Sigmoid colon (tissue), 7 donors: ENCODE measurements at places on chromosomes 1 and 21.

DNA sequence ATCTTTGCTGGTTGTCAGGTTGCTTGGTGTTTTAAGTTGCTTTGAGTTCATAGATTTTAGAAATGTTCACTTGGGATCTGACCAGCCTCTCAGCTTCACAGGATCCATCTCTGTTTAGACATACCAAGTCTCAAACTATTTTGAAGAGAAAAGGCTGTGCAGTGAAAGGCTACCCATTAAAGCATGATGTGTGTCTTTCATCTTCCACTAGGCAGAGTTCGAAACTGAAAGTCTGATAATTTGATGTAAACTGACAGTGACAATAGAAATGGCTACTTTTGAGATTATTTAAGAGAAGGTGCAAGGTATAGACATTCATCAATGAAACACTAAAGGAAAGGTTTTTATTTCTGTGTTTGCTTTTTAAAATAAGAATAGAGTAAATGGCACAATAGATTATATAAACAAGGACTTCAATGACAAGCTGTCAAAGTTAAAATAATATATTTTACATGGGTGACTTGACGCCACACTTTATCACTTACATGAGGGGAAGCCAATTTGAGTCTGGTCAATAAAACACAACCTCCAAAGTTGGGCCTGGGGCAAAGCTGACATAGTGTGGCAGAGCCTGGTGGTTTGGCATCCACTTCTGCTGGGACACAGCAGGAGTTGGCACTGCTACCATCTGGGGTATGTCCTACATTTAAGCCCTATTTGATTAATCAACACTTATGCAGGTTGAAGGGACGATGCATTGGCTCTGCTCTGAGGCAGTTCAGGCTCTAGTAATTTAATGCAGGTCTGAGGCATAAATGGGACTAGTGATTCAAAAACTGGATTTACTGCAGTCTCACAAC lies 197.7 kb downstream of the CRB1 start:
- no peak for DNase-seq

GRCh38 chr1:6953907-6954364 lies 168.7 kb downstream of the CAMTA1 start:
- DNase-seq: no peak

- no peak for DNase-seq
Observed at GRCh38 chr1:62286786-62287224, 32.4 kb downstream of the KANK4 start.

GRCh38 chr1:169676001-169676400 lies 35.4 kb downstream of the SELL start:
- no peak for DNase-seq

DNA sequence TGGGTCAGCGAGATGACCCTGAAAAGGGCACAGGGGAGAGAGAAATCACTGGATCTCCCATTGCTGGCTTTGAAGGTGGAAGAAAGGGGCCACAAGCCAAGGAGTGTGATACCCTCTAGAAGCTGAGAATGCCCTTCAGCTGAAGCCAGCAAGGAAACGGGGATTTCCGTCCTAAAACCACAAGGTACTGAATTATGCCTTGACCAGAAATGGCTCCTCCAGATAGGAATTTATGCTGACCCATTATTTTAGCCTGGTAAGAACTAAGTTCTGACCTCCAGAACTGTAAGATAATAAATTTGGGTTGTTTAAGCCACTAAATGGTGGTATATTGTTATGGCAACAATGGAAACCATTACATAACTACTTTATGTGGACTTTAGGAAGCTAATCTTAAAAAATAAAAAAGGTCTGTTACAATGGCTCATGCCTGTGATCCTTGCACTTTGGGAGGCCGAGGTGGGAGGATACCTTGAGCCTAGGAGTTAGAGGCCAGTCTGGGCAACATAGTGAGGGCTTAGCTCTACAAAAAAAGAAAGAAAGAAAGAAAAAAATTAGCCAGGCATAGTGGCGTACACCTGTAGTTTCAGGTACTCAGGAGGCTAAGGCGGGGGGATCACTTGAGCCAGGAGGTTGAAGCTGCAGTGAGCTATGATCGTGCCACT lies 3.6 kb upstream of the H6PD start:
- DNase-seq: no peak

GRCh38 chr1:1875932-1876331 lies 15.0 kb downstream of the GNB1 start:
- no peak for DNase-seq

- no peak for DNase-seq
Observed at GRCh38 chr1:61395146-61395800, 312.9 kb downstream of the NFIA start.

DNA sequence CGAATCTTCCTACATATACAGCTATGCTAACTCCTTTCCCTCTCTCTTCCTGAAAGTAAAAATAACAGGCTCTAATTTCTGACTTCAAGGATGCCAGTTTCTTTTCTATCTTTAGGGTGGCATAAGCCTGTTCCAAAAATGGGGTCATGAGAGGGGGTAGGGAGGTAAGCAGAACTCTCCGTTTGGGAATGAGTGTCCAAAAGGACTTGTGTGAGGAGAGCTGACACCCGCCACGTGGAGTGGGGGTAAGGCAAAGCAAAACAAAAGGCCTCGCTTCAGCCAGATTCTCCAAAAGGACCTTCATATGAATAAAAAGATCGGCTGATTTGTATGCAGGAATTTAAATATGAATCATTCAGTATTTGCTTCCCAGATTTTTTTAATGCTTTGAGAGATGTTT lies 28.6 kb downstream of the PLPPR4 start:
- DNase-seq: no peak
